ENCODE measurements at places on chromosomes 1 and 21.

DNA sequence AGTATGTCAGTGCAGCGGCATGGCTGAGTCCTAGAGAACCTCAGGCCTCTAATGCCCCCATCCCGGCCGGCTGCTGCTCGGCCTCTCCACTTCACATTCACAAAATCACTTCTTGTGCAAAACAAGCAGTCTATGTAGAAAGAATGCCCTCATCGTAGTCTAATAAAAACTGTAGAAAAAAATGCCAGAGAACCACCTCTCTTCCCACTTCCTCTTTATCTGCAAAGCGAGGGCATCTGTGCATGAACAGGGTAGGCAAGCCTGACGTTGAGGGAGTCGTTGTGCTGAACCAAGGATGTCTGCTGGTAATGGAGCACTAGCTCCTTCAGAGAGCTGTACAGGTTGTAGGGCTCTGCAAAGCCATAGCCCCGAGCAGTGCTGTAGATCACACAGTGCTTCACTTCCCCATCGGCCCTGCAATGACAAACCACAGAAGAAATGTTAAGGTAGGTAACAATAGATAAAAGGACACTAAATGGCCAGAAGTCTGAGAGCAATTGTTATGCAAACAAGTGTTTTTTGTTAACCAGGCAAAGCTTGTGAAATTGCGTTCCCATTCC lies 88.9 kb downstream of the PIK3R3 start:
- DNase-seq = no peak

GRCh38 chr21:26227130-26227529 lies 56.6 kb upstream of the APP start:
- no peak for DNase-seq

DNA sequence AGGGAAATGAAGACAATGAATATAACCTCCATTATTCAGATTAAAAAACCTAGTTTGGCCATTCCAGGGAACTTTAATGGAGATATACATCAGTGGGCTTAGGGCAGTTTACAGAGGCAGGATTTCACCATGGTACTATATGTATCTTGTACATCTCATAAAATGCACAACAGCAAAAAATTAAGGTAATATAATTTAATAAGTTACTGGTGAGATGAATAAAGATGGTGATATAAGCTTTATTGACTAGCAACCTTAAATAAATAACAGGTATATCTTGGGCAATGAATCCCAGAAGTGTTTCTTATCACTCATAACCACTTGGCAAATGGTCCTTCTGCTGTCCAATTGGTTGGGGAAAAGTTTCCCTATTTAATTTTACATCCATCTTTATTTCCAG lies 29.0 kb downstream of the XCL1 start:
- no peak for DNase-seq

- DNase-seq = no peak
Observed at GRCh38 chr1:193680924-193681316, 494.5 kb upstream of the B3GALT2 start.

DNA sequence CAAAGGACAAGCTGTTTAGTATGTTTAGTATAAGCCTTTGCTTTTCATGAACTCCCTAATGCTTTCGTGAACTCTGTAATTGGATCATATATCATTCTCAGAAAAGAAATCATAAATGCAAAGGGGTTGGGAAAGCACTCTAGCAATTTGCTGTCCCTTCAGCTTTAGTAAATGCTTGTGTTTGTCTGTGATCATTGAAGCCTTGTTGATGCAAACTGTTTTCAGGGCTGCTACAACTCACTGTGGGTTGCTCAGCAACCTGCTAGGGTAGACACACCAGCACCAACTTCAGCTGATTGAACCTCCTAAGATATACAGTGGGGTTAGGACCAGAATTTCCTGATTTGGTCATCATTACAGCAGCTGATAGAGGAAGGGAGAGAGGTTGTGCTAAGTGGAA lies 95.0 kb downstream of the SGIP1 start:
- DNase-seq = no peak

DNA sequence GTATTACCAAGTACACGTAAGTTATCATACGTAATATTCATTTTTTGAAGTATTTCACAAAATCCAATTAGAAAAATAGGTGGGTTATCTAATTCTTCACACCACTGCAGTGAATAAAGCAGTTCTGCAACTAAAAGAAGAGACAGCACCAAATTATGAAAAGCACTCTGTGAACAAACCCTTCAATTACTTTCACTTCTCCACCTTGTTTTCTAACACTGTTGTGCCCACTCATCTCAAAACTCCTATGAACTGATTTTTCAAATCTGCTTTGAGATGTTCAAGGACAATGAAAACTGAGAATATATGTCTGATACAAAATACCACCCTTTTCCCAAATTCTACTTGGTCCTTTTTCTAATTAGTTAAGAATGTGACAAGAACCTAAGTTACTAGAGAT lies 39.4 kb downstream of the LTN1 start:
- DNase-seq = no peak

GRCh38 chr21:22725436-22725835 lies 1727.2 kb downstream of the NCAM2 start:
- no peak for DNase-seq

- DNase-seq = no peak
Observed at GRCh38 chr21:38236232-38236631, 20.6 kb upstream of the KCNJ15 start.

DNA sequence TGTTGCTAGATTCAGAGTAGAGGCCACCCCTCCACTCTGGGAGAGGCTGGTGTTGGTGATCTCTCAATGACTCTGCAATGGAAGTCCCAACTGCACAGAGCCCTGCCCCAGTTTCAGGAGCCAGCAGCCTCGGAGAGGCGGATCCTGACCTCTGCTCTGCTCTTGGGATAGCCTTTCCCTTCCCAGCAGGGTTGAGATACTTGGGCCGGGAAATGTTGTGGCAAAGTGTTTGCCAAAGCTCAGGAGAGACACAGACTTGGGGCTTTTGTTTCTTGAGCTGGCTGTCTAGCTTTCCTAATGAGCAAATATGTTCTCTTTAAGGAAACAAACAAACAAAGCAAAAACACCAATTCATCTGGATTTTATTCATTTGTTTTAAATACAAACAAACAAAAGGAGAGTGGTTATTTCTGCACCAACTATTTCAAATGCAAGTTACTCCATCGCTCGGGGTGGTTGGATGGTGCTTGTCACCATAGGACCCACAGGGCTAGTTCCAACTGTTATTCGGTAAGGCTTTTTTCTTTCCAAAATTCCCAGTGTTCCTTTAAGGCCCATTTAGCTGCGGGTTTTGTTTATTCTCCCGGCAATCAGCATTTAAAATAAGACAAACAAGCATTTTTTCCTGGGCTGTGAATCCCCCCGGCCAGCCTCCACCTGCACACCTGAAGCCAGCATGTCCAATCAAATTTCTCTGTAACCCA lies 193.9 kb upstream of the LMO4 start:
- DNase-seq = no peak

- DNase-seq = no peak
Observed at GRCh38 chr1:202200669-202201068, 7.1 kb downstream of the LGR6 start.

DNA sequence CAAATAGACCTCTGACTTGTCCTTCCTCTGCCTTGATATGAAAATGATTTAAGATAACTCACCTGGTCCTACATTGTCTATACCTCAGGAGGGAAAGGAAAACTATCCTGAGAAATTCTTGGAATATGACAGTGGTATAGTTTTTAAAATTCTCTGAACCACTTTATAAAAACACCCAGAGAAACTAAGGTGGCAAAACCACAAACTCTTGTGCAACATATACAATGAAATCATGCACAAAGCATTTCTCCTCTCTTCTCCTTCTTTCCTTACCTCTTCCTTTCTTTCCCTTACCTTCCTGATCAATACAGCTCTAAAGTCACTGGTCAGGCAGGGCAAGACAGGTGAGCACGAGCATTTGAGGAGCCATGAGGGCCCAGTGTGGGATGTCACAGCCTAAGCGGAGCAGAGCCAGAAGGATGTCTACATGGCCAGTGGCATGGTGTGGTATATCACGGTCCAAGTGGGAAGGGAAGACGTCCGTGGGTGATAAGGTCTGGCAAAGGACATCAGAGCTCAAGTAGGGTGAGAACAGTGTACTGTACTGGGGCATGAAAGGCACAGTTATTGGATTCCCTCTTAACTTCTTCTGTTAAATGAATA lies 543.3 kb downstream of the DPYD start:
- DNase-seq = no peak

DNA sequence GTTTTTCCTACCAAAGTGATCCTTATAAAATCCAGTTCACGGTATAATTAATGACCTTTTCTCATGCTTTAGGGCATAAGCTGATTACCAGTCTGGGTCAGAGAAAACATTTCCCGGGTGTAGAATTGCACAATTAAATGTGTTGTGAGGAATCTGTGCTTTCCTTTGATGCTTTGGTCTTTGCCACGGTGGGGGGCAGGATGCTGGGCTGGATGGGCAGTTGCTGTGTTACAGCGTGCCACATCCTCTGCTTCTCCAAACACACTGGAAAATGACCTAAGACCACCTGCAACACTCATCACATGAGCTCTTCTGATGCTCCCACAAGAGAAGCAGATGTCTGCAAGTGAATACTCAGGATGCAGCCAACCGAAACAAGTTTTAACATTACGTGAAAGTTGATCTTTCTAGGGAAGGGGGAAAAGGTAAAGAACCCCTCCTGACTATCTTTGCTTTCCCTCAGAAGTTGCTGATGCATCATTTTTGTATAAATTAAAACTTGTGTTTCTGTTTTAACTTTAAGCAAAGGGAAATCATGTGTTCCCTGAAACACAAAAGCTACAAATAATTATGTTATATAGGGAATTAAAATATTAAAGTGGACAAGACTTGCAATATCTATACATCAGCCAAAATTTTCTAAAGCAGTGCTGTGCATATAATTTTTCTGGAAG lies 515.3 kb upstream of the NR5A2 start:
- DNase-seq = peak; percentile 20

DNA sequence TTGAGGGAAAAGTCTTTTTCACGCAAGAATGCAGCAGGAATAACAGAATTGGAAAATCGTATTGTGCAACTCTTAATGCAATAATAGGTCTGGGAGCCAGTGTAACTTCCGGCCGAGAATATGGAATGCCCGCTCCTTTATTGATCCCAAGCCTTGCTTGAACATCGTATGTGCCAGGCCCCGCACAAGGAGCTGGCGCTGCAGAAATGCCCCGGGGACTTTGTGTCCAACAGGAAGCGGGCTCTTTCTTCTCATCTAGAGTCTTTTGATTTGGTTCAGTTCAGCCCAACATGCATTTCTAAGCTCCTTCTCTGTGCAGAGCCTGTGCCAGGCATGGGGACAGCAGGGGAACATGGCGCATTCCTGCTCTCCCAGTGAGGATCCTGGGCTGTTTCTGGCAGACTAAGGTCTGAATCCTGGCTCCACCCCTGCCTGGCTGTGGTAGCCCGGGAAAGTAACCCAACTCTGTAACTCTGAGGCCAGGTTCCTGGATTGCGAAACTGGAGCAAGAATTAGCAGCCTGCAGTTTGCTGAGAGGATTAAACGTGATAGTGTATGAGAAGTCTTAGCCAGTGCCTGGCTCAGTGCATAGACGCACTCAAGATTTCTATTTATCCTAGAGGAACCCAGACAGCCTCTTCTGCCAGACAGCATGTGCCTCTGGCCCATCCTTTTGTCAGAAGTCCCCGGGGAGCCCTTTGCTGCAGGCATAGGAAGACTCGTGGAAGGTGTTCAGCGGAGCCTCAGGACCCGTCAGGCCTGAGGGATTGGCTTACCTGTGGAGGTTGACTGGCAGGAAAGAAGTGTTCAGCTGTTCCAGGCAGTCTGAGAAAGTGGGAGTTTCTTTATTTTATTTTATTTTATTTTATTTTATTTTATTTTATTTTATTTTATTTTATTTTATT lies 987 bp upstream of the CDCP2 start:
- peak; percentile 7 for DNase-seq

DNA sequence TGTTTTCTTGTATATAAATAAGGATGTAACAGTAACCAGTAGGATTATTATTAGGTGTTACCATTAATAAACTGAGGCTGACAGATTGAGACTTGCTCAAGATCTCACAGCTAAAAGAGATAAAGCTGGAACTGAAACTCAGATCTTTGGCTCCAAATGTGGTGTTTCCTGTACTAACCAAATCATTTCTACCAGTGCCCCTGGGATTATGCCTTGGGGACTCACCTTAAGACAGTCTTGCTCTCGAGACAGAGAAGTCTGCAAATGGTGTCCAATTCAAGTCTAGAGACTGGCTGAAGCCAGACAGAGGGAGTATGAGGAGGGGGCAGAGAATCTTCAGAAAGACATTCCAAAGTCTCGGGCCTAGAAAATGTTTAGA lies 593 bp upstream of the CD53 start:
- no peak for DNase-seq

GRCh38 chr1:196115646-196116045 lies 492.6 kb downstream of the KCNT2 start:
- peak; percentile 60 for DNase-seq

DNA sequence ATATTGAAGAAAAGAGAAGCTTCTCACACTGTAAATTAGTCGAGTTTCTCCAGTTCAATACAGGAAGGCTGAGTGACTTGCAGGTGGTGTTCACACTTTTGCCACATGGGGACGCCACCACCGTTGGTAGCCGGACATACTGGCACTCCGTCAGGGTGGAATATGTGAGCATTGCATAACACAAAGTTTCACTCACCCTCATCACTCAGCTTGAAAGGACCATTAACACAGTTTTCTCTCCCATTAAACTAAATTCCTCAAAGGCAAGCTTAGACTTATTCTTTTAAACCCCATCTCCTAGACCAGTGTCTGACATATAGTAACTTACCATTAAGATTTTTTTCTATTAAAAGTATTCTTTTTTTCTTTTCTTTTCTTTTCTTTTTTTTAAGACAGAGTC lies 105.3 kb upstream of the SERBP1 start:
- no peak for DNase-seq

DNA sequence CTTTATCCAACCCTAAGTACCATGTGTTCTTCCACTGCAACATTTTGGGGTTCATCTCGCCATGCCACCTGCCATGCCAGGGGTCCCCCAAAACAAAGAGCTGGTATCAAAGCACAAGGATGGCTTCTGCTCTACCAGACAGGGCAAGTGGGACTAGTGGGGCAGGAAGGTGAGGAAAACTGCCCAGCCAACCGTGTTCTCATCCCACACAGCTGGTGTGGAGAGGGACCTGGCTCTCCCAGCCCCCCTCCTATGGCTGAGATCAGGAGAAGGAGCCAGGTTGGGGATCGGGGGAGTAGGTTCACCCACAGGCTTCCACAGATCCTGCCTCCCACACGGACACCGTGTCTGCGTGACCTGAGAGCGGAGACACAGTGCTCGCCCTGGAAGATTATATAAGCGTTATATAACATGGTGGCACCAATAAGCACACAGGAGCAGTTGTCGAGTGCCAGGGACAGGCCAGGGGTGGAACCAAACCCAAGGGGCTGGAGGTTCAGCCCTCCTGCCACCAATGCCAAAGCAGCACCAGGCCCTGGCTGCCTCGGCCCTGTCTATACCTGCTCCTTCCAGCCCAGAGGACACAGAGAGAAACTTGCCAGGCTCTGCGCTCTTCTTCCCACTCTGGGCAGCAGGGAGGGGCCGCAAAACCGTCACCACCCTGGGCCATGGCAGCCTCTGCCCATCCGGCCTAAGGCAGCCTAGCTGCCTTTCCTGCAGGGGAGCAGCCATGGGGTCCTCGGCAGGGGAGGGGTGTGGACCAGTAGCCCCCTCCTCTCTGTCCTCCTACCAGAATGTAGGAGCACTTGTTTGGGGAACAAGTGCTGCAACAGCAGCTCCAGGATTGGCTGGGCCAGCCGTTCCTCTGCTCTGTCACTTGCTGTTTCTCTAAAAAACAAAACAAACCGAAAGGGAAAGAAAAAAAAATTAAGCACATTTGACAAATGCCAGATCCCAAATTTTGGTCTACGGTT lies 43.5 kb downstream of the CD34 start:
- no peak for DNase-seq

GRCh38 chr1:229064320-229065168 lies 206.4 kb upstream of the RAB4A start:
- no peak for DNase-seq

- peak; percentile 36 for DNase-seq
Observed at GRCh38 chr1:165891111-165891860, 63.9 kb downstream of the UCK2 start.

Data from epithelial cell of proximal tubule (primary cell).